GM03348 (cell line): ENCODE measurements at places on chromosomes 13 and 19.

GRCh38 chr19:1675633-1676350 lies 23.4 kb upstream of the TCF3 start:
- DNase-seq: no peak

DNA sequence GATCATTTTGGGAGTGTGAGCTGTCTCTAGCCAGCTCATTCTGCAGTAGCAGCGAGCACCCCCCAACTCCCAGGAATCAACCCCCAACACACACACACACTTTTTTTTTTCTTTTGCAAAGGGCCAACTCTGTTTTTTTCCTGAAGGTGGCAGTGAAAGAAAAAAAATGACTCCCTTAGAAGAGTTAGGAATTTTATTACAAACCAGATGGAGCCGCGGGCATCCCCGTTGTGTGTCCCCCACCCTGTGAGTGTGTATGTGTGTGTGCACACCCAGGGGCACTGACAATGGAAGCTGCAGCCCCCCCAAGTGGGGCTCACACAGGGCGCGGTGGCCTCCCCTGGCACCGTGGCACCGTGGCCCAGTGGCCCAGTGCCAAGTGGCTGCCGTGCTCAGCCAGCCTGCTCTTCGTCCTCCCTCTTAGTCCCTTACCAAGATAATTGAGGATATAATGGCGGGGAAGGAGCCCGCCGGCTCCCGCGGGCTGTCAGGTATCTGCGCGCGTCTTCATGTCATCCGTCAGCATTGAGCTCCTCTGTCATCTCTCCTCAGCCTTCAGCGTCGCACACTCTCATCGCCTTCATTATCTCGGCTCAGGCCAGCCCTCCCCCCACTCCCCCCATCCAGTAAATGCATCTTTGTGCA lies 314.1 kb downstream of the ZNF536 start:
- DNase-seq: peak; percentile 45

GRCh38 chr13:99898421-99898820 lies 73.1 kb downstream of the ZIC5 start:
- no peak for DNase-seq

GRCh38 chr19:17616961-17617806 lies 61.7 kb downstream of the COLGALT1 start:
- no peak for DNase-seq

DNA sequence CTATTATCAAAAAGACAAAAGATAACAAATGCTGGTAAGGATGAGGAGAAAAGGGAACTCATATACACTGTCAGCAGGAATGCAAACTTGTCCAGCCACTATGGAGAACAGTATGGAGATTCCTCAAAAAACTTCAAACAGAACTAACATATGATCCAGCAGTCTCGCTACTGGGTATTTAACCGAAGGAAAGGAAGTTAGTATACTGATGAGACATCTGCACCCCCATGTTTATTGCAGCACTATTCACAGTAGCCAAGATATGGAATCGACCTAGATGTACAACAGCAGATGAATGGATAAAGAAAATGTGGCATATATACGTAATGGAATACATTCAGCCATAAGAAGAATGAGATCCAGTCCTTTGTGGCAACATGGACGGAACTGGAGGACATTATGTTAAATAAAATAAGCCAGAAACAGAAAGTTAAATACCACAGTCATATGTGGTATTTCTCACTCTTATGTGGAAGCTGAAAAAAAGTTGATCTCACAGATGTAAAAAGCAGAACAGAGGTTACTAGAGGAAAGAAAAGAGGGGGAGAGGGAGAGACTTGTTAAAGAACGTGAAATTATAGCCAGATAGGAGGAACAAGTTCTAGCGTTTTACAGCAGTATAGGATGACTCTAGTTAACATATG lies 83.2 kb downstream of the RUBCNL start:
- no peak for DNase-seq

DNA sequence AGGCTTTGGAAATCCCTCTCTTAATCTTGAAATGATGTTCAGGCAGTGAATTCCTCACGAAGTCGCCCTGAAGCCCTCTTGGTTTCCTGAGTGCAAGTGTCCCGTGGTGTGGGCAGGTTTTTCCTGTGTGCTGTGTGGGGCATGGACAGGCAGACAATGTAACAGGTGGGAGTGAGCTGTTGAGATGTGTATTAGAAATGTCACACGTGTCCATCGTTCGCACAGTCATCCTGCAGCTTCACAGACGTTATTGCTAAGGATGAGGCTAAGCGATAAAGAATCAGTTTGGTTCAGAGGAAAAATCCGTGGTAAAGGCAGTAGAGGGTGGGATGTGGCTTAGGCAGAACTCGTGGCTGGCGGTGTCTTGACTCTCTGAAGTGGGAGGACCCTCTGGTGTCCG lies 51.7 kb downstream of the SMARCA4 start:
- no peak for DNase-seq

- DNase-seq: no peak
Measured at GRCh38 chr19:4453232-4454179, 4.1 kb downstream of the UBXN6 start.

GRCh38 chr13:81320516-81320915 lies 979.6 kb upstream of the SPRY2 start:
- DNase-seq: no peak

GRCh38 chr13:29573190-29573589 lies 22.3 kb downstream of the SLC7A1 start:
- peak; percentile 48 for DNase-seq

DNA sequence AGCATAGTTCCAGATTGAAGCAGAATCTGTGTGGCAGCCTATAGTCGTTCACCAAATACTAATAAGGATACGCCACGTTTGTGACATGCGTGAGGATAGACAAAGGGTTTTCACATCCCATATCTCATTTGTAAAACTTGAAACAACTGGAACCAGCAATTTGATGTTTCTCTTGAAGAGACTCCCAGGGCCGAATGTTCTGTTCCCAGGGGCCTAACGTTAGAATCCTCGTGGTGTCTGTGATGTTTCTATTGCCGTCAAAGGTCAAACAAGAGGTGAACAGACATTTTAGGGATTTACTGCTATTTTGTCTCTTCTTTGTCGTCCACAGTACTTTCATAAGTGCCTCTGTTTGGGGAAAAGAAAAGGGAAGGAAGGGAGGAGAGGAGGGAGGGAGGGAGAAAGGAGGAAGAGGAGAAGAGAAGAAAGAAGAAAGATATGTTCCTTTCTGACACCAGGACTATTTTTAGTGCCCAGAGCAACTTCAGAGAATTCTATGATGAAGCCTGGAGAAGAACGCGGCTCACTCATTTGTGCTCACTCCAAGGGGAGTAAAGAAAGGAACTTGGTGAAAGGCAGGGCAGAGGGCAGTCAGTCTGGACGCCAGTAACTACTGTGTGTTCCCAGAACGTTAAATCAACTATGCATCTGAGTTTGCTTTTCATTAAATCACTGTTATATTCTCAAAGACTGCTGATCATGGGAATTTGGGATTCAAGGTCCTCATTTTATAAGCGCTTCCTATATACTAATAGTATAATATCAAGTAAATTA lies 154.5 kb downstream of the DCT start:
- DNase-seq: no peak
